ENCODE measurements at places on chromosomes 1 and 21.

- DNase-seq: no peak
Observed at GRCh38 chr21:31186916-31187315, 148.6 kb upstream of the KRTAP19-8 start.

GRCh38 chr21:34923202-34923601 is 125.9 kb downstream of the RUNX1 start:
- no peak for DNase-seq

- no peak for DNase-seq
Observed at GRCh38 chr1:159510229-159510541, 25.6 kb downstream of the OR10J5 start.

DNA sequence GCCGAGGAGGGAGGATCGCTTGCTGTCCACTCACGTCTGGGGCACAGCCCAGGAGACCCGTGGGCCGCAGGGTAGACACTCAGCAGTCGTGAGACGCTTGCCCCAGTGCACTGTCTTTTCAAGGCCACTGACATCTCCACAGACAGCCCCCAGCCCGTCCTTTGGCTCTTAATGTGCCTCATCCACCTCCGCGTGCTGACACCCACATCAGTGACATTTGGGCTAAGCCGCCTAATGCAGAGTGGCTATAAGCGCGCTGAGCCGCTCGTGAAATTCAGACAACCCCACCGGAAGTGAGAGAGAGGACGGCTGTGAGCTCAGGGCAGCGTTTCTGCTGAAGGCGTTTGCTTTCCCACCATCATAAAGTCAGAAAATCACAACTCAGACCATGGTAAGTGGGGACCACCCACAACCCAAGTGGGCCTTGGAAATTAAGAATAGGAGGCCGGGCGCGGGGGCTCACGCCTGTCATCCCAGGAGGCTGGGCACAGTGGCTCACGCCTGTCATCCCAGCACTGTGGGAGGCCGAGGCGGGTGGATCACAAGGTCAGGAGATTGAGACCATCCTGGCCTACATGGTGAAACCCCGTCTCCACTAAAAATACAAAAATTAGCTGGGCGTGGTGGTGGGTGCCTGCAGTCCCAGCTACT is 8.4 kb downstream of the SLC35E2B start:
- DNase-seq: no peak

GRCh38 chr1:209168204-209168603 is 415.3 kb upstream of the CAMK1G start:
- DNase-seq: no peak

GRCh38 chr1:983798-984475 is 2.0 kb upstream of the PERM1 start:
- DNase-seq: peak; percentile 67

GRCh38 chr1:51669272-51669671 is 52.4 kb downstream of the OSBPL9 start:
- DNase-seq: no peak

DNA sequence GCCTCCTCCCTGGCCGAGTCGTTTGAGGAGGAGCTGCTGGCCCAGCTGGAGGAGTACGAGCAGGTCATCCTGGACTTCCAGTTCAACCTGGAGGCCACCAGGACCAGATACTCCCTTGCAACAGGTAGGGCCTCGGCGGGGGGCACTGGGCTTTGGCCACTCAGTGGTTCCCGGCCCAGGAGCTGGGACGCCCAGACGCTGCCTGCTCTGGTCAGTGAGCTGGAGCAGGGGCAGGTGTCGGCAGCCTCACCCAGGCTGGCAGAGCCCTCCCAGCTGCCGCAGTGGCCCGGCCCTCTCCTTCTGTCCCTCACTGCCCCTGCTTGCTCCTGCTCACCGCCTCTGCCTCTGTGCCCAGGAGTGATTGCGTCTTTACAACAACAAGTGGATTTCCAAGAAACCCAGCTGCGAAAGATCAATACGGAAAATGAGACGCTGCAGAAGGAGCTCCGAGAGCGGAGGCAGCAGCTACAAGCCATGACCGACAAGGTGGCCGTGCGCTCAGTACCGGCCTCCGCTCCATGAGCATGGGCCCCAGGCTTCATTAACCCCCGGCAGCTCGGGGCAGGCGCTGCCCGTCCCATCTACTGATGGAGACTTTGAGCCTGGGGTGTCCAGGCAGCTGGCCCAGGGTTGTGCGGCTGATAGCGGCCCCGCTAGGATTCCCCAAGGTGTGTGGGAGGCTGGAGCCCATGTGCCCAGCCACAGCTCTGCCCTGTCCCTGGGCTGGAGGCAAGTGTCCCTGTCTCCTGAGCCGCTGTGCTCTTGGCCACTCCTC is 9.0 kb upstream of the SMIM1 start:
- DNase-seq: no peak

GRCh38 chr21:17428484-17428869 is 84.4 kb upstream of the CXADR start:
- DNase-seq: no peak

DNA sequence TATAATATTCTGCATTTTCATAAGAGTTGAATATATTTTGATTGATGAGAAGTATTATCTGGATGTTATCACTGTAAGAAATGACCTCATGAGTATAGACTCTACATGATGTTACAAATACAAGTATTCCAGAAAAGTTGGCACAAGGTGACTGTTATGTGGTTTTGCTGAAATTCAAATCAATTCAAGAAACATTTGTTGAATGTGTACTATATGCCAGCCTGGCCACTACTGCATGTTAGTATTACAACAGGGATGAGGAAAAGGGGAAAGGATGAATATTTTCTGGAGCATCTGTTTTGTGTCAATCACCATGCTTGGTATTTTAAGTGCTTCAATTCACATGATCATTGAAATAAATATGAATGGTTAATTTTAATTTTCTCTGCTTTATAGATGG is 250.9 kb upstream of the PBX1 start:
- DNase-seq: no peak

DNA sequence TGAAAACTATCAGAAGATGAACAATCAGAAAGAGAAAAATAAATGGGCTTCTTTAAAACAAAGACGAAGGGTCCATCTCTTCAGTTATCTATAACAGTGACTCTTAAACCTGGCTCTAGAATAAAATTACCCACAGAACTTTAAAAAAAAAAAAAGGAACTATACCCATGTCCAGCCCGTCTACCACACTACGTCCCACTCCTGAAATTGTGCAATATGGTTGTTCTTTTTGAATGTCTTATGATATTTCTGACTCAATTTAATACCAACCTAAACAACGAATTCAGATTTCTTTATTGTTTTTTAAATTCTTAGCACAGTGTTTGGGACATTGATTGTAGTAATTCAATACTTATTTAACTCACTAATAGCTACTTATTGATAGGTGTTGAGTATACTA is 246.3 kb downstream of the DPYD start:
- DNase-seq: no peak

DNA sequence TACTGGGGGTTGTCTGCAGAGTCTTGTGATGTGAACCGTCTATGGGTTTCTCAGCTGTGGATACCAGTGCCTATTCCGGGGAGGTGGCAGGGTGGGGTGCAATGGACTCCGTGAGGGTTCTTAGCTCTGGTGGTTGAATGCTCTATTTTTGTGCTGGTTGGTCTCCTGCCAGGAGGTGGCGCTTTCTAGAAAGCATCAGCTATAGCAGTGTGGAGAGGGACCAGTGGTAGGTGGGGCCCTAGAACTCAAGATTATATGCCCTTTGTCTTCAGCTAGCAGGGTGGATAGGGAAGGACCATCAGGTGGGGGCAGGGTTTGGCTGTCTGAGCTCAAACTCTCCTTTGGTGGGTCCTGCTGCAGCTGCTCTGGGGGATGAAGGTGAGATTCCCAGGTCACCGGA is 127.3 kb upstream of the PLD5 start:
- DNase-seq: no peak

DNA sequence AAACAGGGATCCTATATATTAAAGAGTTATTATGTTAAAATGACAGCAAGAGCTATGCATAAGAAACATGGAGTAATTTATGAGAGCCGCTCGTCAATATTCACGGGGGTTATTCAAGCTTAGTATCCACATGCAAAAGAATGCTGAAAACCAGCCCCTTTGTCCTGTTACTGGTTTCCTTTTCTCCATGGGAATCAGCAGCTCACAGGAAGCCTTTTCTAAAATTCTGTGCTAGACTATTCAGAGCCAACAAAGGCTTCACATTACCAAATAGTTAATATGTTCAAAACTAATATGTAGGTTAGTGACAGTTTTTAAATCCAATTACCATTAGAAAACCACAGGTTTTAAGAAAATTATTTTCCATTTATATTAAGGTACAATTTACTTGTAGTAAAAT is 225.6 kb upstream of the MAP1LC3C start:
- DNase-seq: no peak

GRCh38 chr1:18549906-18550305 is 69.2 kb downstream of the KLHDC7A start:
- no peak for DNase-seq

- DNase-seq: no peak
Observed at GRCh38 chr1:200903793-200904192, 9.1 kb downstream of the INAVA start.

DNA sequence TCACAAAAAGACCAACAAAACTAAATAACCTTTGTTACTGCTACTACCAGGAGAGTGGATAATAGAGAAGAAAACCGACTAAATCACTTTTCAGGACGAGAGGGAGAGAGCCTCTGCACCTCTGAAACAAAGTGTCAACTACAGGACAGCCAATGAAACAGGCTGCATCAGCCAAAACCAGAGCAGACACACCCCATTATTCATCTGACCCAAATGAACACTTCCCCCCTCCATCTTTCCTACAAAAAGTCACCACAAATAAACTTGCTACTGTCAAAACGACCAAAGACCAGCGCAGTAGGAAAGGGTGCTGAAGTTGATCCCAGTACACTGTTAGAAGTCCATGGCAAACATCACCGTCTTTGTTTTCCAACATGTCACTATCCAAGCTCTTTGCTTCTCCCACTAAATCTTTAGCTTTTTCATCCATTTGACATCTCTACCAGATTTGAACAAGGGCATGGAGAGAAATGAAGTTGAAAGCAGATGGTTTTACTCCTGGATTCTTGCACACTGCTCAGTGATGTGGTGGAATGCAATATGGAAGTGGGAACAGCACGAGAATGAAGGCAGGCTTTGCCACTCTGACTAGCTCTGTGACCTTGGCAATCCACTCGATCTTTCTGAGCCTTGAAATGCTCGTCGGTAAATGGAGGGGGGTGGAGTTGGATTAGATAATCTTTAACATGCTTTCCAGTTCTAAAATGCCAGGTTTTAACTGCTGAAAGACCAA is 20.5 kb downstream of the DSTYK start:
- no peak for DNase-seq

DNA sequence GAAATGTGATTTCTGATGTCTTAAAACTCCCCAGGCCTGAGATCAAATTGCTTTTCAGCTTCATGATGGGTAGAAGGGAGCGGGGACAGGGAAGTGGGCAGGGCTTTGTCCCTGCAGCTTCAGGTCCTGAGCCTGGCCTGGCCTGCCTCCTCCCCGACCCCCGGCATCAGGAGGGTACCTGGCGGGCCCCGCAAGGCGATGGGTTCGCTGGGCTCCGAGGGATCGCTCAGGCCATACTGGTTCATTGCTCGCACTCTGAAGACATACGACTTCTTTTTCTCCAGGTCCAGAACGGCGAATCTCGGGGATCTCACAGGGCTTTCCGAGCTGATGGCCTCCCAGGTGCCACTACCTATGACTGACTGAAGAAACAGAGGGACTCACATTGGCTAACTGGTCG is 25.5 kb downstream of the MYOM3 start:
- DNase-seq: no peak

DNA sequence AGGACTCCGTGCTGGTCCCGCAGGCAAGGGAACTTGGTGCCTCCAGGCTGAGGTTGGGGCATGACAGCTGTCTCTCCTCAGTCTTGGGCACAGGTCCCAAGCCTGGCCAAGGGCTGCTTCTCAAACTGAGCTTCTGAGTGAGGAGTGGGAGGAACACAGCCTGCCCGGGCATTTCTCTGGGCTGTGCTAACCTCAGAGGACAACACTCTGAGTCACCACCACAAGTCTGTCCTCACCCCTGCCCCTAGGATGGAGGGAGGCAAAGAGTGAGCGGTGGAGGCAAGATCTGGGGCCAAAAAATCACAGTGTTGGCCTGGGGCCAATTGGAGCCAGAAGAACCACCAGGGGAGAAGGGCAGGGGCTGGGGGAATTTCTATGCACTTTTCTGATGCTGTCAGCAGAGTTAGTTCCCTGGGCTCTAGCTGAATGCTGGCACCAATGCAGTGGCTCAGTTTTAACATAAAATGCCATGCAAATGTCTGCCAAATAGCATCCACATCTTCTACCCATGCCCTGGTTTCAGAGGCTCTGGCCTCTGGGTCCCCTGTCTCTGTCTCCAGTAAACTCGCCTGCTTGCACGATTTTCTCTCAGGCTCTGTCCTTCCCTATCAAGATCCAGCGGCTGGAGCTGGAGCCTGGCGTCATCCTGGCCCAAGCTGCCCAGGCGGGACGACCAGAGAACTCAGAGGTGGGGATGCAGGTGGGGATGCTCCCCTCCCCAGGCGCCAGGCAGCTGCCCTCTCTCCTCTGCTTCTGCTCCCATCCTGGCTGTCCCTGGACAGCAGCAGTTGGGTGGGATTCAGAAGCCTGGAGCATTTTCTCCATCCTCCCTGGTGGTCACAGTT is 11.0 kb upstream of the CDK18 start:
- no peak for DNase-seq

- no peak for DNase-seq
Observed at GRCh38 chr21:31203431-31204054, 140.5 kb downstream of the TIAM1 start.

DNA sequence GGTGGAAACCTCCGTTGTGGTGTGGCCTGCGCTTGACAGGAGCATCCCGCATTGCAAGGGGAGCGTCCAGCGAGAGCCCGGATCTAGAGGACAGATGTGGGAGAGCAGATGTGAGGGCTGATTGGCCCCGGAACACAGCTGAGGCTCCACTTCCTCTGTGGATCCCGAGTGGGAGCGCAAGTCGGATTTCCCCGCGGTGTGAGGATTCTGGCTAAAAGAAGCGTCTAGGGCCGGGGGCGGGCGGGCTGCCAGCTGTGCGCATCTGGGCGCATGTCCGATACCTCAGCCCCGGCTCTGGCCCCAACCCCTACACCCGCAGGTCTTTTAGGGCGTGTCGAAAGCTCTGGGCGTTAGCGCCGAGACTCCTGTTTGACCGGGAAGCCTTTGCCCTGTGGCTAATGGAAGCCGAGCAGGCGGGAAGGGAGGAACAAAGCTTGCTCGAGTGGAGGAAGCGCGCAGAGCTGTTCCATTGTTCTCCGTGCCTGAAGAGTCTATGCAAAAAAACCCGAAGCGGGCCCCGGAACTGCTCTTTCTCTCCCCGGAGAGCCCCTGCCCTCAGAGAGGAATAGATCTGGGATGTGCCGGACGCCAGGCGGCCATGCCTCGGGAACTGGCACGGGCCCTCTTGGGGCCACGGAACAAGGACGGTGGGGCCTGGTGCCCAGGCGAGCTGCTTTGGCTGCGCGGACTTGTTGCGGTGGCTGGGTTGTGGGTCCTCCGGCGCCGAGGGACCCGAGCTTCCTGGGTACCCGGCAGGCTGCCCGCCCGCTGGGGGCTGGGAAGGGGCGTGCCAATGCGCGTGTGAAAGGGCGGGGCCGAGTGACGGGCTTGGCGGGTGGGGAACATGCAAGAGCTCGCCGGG is 111.1 kb downstream of the NAV1 start:
- peak; percentile 37 for DNase-seq
